Gastrocnemius medialis (tissue), 4 donors: ENCODE measurements at places on chromosomes 5 and 9.

DNA sequence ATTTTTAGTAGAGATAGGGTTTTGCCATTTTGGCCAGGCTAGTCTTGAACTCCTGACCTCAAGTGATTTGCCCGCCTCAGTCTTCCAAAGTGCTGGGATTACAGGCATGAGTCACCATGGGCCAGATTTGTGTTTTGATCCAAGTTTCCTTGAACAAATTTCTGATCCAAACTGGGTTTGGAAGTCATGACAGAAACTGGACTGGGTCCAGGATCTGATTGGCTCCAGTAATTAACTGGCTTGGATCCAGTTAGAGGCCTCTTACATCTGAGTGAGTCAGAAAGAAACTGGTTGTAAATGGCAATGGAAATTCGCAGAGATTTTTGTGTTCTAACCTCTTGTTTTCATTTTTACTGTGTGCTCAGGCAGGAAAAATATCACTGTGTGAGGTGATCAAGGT lies 141.6 kb downstream of the SLC25A46 start:
- no peak overlapping the region for H3K4me3 ChIP-seq
- no peak overlapping the region for H3K27ac ChIP-seq
- no peaks in the 10 kb centered on the region for H3K27me3 ChIP-seq
- H3K4me1 ChIP-seq = no peaks in the 10 kb centered on the region
- DNase-seq = no peak
- H3K36me3 ChIP-seq = no peaks in the 10 kb centered on the region

GRCh38 chr5:131322926-131323325 lies 59.1 kb downstream of the CDC42SE2 start:
- no peaks in the 10 kb centered on the region for H3K36me3 ChIP-seq
- H3K27me3 ChIP-seq = no peaks in the 10 kb centered on the region
- H3K4me1 ChIP-seq = peaks cover 4% of the 10 kb centered on the region
- no peak overlapping the region for H3K4me3 ChIP-seq
- no peak for DNase-seq

DNA sequence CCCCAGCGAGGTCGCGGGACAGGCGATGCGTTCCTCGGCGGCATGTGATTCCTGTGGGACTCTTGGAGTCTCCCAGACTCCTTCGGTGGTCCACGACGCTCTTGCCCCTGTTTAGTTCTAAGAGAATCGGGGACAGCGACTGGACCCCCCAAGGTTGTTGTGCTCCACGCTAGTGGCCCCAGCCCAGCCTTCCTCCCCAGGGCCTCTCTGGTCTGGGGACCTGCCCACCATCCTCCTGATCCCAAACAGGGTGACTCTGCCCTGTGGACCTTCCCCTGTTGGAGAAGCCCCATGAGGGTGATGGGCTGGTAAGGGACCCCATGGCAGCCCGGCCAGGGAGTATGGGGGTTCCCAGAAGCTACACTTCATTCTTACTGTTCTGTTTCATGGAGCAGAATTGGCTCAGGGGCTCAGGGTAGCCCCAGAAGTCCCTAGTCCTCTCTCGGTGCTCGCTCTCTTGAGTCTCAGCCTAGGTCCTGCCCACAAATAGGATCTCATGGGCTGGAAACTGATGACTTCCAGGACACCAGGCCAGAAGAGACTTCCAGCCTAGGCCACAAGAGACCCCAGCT lies 880 bp downstream of the CARD19 start:
- H3K27ac ChIP-seq = peak overlapping the region; percentile 91
- peaks cover 43% of the 10 kb centered on the region for H3K4me1 ChIP-seq
- H3K27me3 ChIP-seq = no peaks in the 10 kb centered on the region

DNA sequence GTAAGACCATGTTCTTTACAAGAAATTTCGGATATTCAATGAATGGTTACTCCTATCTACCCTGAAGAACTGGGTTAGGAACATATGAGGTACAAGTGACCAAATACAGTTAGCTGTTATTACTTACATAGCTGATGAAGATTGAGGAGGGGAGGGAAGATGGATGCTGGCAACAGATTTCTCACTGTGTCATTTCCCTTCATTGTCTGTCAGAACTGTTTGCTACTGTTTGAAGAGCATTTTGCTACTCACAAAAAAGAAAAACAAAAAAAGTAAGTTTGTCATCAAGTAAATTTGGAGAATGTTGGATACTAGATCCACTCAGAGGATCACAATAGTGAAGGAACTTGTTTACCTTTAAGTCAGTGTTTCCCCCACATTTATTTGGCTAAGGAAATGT lies 53.7 kb downstream of the ENC1 start:
- H3K27me3 ChIP-seq = no peaks in the 10 kb centered on the region
- no peak overlapping the region for H3K27ac ChIP-seq

DNA sequence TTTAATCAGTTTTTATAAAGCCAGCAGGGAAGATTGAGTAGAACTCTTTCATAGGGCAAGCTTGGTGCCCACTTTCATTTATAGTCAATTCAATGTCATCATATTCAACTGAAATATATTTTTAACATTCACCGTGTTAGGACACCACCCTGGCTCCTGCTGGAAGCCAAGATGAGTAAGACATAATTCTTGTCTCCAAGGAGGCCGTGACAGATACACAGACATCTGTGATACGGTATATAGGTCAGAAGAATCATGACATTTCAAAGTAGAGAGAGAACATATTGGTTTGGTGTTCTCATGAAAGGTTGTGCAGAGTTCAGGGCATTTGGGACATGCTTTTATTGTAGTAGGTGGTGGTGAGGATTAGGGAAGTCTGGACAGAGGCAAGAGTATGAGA lies 120.1 kb downstream of the CMYA5 start:
- H3K27ac ChIP-seq = peak overlapping the region; percentile 60
- no peaks in the 10 kb centered on the region for H3K36me3 ChIP-seq
- DNase-seq = no peak
- peaks cover 53% of the 10 kb centered on the region for H3K4me1 ChIP-seq
- H3K27me3 ChIP-seq = no peaks in the 10 kb centered on the region
- no peak overlapping the region for H3K4me3 ChIP-seq

GRCh38 chr5:134594797-134595457 lies 37.7 kb downstream of the SAR1B start:
- H3K4me1 ChIP-seq = peaks cover 34% of the 10 kb centered on the region
- DNase-seq = no peak
- H3K36me3 ChIP-seq = no peaks in the 10 kb centered on the region
- peak overlapping the region; percentile 71 for H3K27ac ChIP-seq
